Right renal cortex interstitium (tissue), 3 donors: ENCODE measurements at places on chromosomes 7 and 10.
A peak's percentile ranks its signal among the peaks of the same experiment; 100 is the strongest.

DNA sequence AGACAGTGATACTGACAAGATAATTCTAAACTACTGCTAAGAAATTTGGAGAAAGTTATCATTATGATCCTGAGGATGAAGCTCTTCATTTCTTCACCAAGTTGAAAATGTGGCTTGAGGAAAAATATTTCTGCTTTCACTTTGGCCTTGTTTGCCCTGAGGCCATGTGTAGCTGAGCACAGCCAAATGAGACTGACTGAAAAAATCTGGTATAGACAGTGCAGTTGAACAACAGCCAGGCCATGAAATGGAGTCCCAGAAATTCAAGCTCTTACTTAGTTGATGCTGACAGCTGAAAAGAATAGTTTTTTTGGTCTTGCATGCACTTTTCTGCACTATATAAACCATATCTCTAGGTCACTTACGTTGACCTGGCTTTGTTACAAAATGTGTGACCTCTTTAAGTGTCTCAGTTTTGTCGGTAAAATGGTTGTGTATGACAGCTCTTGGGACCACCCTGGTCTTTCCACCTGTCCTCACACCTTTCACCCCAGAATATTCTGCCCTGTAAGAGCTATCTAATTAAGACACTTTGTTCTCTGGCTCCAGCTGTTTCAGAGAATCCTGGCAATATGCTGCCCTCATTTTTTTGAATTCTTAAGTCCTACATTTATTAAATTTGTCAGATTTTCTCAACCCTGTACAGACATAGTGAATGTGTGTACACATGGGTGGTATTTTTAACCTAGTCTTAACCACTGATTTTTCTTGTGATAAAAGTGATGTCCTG is 91.3 kb downstream of the CD36 start:
- no peak for DNase-seq

DNA sequence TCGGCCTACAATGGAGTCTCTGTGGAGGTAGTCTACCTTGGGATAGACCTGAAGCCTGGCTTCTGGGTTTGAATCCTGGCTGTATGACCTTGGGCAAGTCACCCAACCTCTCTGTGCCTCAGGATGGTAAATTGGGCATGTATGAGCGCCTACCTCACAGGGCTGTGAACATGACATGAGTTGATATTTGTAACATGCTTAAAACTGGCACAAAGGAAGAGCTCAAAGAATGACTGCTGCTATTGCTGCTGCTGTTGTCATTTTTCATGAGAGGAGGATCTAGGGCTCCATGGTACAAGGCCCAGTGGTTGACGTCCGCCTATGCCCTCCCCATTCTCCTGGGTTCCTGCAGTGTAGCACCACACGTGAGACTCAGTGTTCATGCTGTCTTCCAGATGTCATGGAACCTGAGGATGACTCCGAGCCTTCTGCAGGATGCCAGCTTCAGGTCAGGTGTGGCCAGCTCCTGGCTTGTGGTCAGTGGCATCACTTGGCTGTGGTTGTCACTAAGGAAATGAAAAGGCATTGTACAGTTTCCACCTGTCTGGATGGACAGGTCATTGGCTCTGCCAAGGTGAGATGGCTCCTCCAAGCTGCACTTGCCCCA is 95.0 kb downstream of the WDFY4 start:
- no peak for DNase-seq

DNA sequence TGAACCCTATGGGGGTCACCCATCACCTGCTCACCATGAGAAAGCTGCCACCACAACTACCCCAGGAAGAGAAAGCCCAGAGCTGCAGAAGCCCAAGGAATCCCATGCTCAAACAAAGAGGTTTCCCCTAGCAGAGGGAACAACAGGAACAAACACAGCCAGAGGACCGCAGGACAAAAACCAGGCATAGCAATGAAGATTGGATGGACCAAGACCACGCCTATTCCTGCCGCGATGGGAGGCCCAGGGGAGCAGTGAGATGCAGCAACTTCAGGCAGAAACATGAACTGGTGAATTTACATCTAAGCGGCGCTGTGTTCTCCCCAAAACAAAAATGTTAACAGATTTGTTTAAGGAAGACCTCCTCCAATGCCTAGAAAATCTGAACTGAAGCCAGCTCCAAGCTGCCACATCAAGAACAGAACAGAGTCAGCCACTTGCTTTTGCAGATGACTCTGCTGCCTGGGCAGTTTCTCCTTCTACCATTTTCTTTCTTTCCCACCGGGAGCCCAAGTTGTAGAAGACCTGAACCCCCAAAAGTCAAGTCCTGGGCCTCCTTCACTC is 134.2 kb upstream of the NEBL start:
- no peak for DNase-seq

- DNase-seq = peak; percentile 69
Observed at GRCh38 chr7:74429153-74429747, 24.5 kb upstream of the GTF2IRD1 start.
